NCI-H187 treated with DMSO at 0.1 percent for 48 hours (cell line): ENCODE measurements at places on chromosomes 12 and 14.

- DNase-seq, result no peak
These were observed 132.0 kb upstream of the CCND2 start for GRCh38 chr12:4141348-4142270.

- no peak for DNase-seq
These were observed 47.4 kb downstream of the SLC38A1 start for GRCh38 chr12:46221255-46222128.

DNA sequence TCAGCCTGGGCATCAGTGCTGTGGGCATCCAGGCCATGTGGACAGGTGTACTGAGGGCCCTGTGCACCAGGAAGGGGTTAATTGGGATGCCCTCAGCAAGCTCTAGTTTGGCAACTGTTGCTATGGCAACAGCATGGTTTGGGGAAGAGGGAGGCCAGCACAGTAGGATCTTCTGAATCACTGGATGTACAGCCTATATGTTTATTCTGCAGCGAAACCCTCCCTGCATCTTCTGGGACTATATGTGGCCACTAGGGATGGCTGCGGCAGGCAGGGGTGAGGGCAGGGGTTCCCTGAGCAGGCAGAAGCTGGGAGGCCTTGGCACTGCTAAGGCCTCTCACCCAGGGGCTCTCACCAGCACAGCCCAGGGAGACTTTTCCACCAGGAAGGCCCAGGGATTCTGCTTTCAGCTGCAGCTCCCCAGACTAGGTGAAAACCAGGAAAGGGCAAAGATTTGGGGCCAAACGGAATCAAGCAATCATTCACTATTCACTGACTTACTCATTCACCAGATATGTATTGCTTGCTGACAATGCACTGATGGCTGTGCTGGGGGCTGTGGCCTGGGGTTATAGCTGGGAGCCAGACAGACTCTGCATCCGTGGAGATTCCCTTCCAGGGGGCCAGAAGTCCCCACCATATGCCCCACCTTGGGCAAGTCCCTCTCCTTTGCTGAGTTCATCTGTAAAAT, 42.8 kb downstream of the IRF2BPL start:
- DNase-seq, result no peak

DNA sequence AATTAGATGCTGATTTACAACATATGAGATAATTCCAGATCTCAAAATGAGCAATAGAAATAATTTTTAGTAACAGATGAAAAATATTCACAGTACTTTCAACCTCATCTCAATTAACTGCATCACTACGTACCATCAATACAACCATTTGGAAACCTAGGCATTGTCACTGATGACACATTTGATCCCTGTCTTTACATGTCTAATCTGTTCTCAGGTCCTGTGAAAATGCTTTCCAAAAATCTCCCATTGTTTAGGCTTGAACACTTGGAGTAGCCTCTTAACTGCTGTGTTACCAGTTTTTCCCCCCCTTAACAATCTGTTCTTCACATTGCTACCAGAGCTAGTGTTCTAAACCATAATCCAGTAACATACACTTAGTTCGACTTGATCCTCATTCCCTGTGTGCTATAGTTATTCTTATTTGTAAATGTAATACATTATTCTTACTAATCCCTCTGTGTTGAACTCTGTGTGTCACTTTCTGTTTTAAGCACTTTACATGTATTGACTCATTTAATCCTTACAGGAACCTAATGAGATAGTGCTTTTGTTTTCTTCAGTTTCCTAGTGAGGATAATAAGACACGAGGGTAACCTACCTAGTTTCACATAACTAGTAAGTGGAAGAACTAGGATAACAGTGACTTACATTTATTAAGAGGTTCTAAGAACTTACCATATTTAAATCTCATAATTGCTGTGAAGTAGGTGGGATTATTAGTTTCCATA, 41.7 kb downstream of the LARP4 start:
- no peak for DNase-seq

DNA sequence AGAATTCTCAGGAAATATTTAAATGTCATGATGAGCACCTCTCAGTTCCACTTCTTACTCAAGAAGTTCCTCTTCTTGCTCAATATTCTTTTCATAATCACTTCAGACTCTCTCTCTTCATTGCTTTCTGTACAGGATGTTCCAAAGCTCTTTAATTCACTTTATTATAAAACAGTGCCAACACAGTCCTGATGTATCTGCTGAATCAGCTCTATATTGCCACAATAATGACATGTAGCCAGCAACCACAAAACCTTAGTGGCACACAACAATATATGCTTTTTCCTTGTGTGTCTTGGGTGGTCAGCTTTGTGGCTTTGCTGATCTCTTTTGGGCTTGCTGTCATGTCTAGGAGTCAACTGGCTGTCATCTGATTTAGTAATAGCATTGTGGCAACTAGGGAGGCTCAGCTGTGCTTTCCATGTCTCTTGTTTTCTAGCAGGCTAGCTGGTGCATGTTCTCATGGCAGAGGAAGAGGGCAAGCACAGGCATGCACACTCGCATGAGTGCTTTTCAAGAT, 52.8 kb upstream of the SLC2A13 start:
- peak; percentile 33 for DNase-seq
